ENCODE measurements at places on chromosomes 13 and 19.

GRCh38 chr13:113836768-113837559 is 26.9 kb downstream of the GAS6 start:
- DNase-seq = peak; percentile 77

GRCh38 chr13:54018485-54018884 is 989.9 kb downstream of the OLFM4 start:
- DNase-seq = no peak

DNA sequence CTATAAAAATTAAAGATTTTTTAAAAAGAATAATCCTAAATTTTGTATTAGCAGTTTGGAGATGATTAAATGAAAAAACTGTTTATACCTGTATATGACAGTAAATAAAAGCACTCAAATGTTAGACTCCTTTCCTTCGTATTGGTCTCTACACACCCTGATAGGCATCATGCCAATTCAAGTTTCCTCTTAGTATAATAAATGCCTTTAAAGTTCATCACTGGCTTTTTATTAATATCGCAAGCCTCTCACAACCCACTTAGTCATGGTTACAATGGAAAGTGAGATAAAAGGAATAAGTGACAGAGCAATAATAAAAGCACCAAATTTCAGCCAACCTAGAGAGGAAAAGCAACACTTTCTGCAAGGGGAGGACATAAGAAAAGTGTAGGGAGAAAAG is 102.2 kb downstream of the PIBF1 start:
- DNase-seq = peak; percentile 15

DNA sequence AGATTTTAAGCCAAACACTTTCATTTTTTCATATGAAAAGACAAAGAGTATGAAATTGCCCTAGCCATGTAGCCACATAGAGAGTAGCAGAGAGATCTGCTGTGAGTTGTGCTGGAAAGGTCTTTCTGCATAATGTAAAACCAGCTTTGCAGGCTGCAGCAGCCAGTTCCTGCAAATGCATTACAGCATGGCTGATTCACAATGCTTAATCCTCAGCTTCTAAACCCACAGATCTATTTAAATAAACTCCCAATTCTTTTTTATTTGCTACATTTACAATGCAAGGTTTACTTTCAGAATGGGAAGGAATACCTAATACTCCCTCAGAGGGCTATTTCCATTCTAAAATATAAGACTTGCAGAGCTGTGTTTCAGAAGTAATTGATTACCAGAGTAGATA is 185.6 kb upstream of the STARD13 start:
- no peak for DNase-seq

DNA sequence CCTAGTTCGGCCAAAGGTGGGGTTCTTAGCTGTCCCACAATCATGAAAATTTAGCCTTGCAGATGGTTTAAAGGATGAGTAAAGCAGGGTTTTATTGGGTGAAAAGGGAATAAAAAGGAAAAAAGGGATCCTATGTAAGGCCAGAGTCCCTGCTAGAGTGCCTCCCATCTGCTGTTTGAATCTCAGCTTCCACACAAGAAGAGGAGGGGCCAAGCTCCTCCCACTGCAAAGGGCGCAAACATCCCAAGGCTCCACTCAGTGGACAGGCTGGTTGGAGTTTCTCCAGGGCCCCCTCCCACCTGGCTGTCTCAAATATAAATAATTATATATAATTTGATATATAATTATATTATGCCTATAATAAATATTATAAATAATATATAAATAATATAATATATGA is 1272.1 kb upstream of the PCDH20 start:
- no peak for DNase-seq

All from cardiac fibroblast (primary cell).